ENCODE measurements at places on chromosomes 4 and X. TPM values are rescaled to one million over a fixed set of nuclear protein-coding genes. Genes with fewer than 3 reads are reported as not detected.
A peak's percentile ranks its signal among the peaks of the same experiment; 100 is the strongest.

- no peak for DNase-seq
Measured at GRCh38 chrX:112473654-112474053, 206.1 kb downstream of the LHFPL1 start.

DNA sequence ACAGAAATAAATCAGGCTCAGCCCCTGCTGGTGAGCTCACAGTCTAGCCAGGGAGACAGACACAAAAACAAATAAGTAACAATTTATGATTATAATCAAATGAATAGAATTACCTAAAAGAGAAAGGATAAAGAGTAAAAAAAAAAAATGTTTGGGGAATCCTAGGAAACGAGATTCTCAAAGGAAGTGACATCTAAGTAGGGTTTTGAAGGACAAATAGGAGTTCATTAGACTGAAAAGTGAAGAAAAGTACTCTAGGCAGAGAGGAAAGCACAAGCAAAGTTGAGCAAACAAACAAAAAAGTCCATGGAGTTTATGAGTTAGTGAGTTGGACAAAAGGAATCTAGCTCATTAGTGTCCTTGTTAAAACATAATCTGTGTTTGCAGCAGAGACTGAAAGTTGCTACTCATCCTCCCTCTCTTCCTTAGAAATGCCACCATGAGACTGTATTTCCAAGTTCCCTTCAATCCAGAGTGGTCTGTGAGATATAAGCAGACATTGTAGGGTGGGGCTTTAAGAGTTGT, 145.6 kb downstream of the SPATA18 start:
- no peak for DNase-seq

- no peak for DNase-seq
Measured at GRCh38 chr4:55343887-55344286, 2.2 kb upstream of the SRD5A3 start.

GRCh38 chr4:174686826-174687225, 142.2 kb downstream of the GLRA3 start:
- no peak for DNase-seq

DNA sequence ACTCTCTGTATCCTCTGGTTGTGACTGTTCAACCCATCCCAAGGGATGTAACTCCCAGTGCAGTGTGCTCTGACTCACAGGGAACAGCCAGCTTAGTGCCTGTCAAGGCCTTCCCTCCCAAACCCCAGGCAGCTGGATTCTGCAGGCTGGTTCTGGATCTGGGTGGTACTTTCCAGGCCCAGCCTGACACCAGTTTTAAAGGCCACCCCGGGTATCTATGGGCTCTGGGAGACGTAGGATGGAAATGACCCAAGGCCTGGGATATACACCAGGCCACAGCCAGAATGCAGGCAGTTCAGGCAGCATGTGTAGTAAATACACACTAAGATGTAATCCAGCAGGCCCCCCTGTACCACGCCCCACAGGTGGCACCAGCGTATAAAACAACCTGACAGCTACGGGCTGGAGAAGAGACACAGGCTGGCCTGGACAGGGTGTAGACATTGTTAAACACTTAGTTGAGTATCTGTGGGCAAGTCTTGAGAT, 64.2 kb downstream of the SPINK2 start:
- DNase-seq: peak; percentile 72

DNA sequence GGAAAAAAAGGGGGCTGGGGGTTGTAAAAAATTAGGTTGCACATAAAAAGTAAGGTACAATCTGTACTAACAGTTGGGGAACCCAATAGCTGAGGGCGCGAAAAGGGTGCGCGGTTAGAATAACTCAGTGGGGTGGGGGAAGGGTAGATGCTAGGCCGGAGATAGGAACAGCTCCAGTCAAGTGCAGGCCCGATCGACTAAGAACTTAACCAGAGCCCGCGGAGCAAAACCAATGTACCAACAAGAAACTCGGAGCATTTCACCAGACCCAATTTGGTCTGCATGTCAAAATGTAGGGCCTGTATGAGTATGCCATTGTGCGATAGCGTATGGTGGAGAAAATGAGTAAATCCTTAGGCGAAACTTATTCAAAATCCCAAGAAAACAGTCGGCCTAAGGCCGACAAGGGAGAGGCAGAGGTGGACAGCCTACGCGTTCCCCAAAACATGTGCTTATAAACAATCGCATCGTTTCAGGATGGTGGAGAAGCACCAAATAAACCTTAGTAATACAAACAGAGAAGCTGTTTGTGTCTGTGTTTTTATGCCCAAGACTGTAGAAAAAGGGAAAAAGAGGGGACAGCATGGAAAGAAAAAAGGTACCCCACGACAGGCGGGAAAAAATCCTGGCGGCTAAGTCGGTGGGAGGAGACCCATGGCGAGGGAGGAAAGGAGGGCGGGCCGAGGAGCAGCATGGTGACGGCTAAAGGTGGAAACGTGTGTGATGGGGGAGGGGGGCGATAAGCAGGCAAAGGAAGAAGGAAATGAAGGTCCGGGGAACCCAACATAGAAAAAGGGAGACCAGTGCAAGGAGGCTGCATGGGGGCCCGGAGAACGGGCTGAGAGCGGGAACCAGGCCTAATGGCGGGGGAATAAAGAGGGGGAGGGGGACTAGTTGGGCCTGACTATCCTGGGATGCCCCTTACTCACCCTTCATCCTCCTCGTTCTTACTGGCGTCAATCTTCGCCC, 990 bp downstream of the HNRNPD start:
- peak; percentile 90 for DNase-seq

DNA sequence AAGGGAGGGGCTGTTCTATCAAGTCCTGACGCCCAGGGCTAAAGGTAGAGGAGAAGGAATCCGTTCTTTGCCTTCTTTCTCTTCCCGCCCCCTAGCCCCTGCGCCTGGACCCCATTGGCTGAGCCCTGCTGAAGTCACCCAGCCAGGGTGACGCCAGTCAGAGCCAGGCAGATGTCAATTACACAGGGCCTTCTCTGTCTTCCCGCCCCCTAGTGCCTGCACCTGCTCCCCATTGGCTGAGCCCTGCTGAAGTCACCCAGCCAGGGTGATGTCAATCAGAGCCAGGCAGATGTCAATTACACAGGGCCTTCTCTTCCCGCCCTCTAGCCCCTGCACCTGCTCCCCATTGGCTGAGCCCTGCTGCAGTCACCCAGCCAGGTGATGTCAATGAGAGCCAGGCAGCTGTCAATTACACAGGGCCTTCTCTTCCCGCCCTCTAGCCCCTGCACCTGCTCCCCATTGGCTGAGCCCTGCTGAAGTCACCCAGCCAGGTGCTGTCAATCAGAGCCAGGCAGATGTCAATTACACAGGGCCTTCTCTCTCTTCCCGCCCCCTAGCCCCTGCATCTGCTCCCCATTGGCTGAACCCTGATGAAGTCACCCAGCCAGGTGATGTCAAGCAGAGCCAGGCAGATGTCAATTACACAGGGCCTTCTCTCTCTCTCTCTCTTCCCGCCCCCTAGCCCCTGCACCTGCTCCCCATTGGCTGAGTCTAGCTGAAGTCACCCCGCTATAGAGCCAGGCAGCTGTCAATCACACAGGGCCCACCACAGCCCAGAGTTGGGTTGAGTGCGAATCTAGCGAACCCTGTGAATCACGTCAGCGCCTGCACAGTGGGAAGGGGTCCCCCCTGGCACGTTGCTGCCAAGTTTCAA, 46.4 kb downstream of the ASMT start:
- DNase-seq: no peak

DNA sequence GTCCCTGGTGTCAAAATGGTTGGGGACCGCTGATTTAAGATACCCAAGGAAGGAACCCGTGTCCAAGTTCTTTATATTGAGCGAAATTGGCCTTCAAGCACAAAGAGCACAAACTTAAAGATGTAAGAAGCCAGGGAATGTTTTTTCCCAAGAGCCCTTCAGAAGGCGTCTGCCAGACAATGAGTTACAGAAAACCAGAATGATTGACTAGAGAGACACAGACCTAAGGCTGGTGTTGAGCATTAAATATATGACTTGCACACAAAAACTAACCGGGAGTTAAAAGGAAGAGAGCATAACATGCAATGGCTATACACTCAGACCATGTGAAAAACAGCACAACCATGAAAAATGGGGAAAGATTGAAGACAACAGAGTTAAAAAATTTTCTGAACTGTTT, 157.5 kb upstream of the FAM9B start:
- no peak for DNase-seq

GRCh38 chrX:97682991-97683840, 799.5 kb downstream of the RPA4 start:
- DNase-seq: peak; percentile 2

GRCh38 chrX:53939127-53939526, 105.1 kb downstream of the PHF8 start:
- DNase-seq: no peak

- DNase-seq: no peak
Measured at GRCh38 chr4:4714331-4714730, 145.1 kb upstream of the MSX1 start.

DNA sequence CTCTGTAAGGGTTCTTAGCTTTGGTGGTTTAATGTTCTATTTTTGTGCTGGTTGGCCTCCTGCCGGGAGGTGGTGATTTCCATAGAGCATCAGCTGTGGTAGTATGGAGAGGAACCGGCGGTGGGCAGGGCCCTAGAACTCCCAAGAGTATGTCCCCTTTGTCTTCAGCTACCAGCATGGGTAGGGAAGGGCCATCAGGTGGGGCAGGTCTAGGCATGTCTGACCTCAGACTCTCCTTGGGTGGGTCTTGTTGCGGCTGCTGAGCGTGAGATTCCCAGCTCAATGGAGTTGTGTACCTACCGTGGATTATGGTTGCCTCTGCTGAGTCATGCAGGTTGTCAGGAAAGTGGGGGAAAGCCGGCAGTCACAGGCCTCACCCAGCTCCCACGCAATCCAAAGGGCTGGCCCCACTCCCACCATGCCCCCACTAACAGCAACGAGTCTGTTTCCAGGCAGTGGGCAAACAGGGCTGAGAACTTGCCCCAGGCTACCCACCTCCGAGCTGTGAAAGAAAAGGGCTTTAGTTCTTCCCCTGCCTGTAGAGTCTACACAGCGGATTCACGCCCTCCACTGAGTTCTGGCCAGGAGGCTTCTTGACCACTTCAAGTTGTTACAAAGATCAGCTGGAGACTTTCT, 235.9 kb downstream of the RPA4 start:
- DNase-seq: peak; percentile 49

DNA sequence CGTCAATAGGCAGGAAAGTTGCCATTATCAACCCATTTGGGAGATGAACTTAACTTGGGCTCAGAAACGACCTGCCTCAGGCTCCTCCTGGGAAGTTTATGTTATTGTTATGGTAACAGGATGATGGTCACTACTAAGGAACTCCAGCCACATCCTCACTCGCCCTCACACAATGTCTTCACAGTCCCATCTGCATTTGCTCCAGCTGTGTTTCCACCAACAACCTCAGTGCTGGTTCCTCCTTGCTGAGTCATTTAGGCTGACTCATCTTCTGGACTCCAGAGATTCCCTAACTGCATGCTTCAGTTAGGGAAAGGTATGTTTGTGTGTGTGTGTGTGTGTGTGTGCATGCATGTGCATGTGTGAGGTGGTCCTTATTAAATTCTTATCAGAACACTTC, 293.4 kb upstream of the BOD1L1 start:
- DNase-seq: peak; percentile 97

GRCh38 chr4:179486570-179487335, 2044.5 kb upstream of the AGA start:
- DNase-seq: no peak

- DNase-seq: no peak
Measured at GRCh38 chr4:6758728-6759127, 23.8 kb upstream of the KIAA0232 start.

The RASGEF1B gene
- total RNA-seq: 5.4 TPM

The DNAAF6 gene
- not detected for total RNA-seq

The ZNF157 gene
- not detected for total RNA-seq

The SLC26A1 gene
- 0.16 TPM for total RNA-seq

The CCKAR gene
- total RNA-seq: not detected

All from MCF 10A (cell line).